Kidney (tissue), 22 donors: ENCODE measurements at places on chromosomes 6 and 20. TPM values are rescaled to one million over a fixed set of nuclear protein-coding genes. Genes with fewer than 3 reads are reported as not detected.

TRPC4AP gene
- 51.2 TPM for total RNA-seq

UNC5CL gene
- total RNA-seq = 53.7 TPM

DNA sequence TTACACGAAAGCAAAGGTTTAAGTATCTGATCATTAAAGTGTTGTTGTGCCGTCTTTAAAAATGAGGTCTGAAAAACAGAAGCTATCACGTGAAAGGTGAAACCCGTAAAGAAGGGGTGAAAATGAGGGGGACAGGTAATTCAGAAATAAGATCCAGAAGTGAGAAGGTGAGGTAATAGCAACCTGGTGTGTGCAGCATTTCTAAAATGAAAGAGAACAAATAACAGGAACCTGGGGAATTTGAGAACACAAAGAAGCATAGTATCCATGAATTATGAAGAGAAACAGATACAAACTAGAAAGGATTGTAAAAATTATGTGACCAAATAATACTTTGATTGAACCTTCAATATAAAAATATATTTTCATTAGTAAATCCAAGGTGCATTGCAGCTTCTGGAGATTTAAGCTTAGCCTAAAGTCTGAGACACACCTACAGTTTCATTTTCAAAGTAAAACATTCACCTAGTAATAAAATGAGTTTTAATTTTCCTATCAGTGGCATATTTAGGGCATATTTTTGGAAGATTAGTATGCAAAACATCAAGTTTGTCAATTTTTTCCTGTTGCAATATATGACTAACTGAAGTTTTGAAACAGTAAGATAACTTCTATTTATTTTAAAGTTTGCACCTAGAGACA is 1.4 kb downstream of the HEY2 start:
- DNase-seq = no peak
- H3K4me1 ChIP-seq = peaks cover 2% of the 10 kb centered on the region
- no peak overlapping the region for H3K27ac ChIP-seq
- no peak overlapping the region for H3K4me3 ChIP-seq

GRCh38 chr20:49656304-49656703 is 57.4 kb downstream of the B4GALT5 start:
- no peaks in the 10 kb centered on the region for H3K27me3 ChIP-seq
- H3K4me3 ChIP-seq = no peak overlapping the region
- peak overlapping the region; percentile 3 for H3K27ac ChIP-seq
- H3K36me3 ChIP-seq = peaks cover 22% of the 10 kb centered on the region

DNA sequence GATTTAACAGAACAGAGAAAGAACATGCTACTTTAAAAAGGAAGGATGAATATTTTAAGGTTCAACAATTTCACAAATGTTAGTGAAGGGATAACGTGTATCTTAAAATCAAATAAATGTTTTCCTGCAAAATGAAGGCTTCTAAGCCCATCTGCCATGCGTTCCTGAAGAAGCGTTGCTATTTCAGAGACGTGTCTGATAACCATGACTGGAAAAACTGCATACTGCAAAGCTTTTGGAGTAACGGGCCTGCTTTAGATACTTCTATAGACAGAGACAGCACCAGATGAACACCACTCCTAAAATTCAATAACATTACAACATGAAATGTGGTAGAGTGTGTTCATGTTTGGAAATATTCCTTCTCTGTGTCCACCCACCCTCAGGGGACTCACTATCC is 126.0 kb downstream of the WDR27 start:
- no peak overlapping the region for H3K27ac ChIP-seq
- no peaks in the 10 kb centered on the region for H3K36me3 ChIP-seq
- no peaks in the 10 kb centered on the region for H3K27me3 ChIP-seq
- no peaks in the 10 kb centered on the region for H3K4me1 ChIP-seq

DNA sequence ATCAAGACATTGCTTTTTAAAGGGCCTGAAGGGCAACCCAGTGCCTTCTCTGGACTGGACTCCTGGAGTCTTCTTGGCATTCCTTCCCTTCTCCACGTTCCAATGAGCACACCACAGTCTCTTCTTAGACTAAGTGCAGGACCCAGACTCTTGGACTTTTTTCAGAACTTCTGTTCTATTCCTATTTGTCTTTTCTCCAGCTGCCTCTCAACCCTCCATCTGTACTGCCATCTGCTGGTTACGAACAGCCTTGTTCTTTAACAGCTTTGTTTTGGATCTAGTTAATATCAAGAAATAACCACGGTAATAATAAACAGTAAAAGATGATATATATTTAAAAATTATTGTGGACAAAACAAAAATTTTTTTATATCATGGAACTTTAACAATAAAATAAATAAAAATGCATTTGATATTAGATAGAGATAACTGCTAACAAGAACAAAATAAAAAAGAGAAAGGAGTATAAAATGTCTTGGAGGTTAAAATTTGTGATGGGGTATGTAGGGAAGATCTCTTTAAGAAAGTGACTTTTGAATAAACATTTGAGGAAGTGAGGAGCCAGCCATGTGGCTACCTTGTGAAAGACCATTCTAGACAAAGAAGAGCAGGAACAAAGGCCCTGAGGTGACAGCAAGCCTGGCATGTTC is 105.1 kb upstream of the HCRTR2 start:
- no peak overlapping the region for H3K27ac ChIP-seq
- no peak overlapping the region for H3K4me3 ChIP-seq
- no peaks in the 10 kb centered on the region for H3K36me3 ChIP-seq
- DNase-seq = no peak
- H3K4me1 ChIP-seq = no peaks in the 10 kb centered on the region

DNA sequence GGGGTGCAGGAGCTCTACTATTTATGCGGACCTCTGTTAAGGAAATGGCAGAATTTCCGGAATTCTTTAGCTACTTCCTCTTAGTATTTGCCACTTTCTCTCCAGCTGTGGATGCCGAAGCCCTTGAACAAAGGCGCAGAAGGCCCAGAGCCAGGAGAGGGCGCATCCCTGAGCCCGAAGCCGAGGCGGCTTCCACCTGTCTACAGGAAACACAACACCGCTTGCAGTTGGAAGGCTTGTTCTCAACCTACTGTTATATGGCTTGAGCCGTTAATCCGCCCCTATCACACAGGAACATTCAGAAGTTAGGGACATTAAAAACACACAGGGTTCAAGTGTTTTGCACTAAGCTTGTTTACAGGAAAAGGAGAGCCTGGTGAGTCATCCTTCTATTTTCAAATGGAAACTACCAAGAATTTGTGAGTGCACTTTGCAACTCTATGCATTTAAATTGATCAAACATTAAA is 417.1 kb downstream of the BCKDHB start:
- H3K27ac ChIP-seq = no peak overlapping the region
- H3K4me1 ChIP-seq = no peaks in the 10 kb centered on the region
- H3K4me3 ChIP-seq = no peak overlapping the region
- H3K36me3 ChIP-seq = no peaks in the 10 kb centered on the region

DNA sequence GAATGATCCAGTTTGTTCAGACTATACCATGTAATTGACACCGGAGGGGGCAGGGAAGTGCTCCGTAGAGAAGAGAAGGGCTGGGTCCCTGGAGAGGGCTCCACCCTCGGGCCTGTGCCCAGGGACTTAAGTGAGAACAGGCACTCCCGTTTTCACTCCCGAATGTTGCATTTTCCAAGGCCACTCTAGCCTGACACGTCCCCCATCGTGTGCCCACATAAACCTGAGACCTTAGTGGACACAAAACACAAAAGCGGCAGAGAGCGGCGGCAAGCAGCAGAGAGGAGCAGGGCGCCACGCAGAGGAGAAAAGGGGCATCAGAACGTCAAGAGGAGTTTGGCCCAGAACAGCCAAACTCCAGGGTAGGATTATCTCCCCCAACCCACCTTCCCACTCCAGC is 1405.1 kb downstream of the GRIK2 start:
- DNase-seq = peak; percentile 29
- H3K4me1 ChIP-seq = no peaks in the 10 kb centered on the region
- H3K4me3 ChIP-seq = no peak overlapping the region
